ENCODE measurements at places on chromosomes 5 and 9. TPM values are rescaled to one million over a fixed set of nuclear protein-coding genes. Genes with fewer than 3 reads are reported as not detected.
A peak's percentile ranks its signal among the peaks of the same experiment; 100 is the strongest.

DNA sequence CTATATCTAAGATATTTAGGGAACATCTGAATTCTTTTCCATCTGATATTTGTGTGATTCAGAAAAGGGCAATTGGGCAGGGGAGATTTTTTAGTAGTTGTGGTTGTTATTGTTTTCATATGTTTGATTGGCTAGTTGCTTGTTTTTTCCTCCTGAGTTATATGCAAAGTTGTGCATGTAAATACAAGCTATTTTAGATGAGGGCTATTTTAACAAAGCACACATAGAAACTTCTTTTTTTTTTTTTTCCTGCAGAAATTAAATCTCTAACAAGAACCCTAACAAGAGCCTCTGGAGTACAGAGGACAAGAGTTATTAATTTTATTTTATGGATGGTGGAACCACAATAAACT, 559.1 kb downstream of the CETN3 start:
- no peaks in the 10 kb centered on the region for H3K36me3 ChIP-seq
- H3K27me3 ChIP-seq: no peaks in the 10 kb centered on the region
- no peak overlapping the region for H3K27ac ChIP-seq
- no peak for DNase-seq
- H3K4me3 ChIP-seq: no peak overlapping the region

GRCh38 chr5:131329286-131329560, 65.4 kb downstream of the CDC42SE2 start:
- no peaks in the 10 kb centered on the region for H3K27me3 ChIP-seq
- peaks cover 9% of the 10 kb centered on the region for H3K36me3 ChIP-seq
- peak overlapping the region; percentile 71 for H3K27ac ChIP-seq
- no peak overlapping the region for H3K4me3 ChIP-seq
- H3K4me1 ChIP-seq: peaks cover 31% of the 10 kb centered on the region

- no peaks in the 10 kb centered on the region for H3K36me3 ChIP-seq
- H3K27ac ChIP-seq: peak overlapping the region; percentile 94
- DNase-seq: peak; percentile 63
- peak overlapping the region; percentile 71 for H3K4me3 ChIP-seq
- peaks cover 47% of the 10 kb centered on the region for H3K4me1 ChIP-seq
- peaks cover 15% of the 10 kb centered on the region for H3K27me3 ChIP-seq
Measured at GRCh38 chr5:139708877-139709581, 60.9 kb downstream of the CXXC5 start.

The ZNF454 gene
- total RNA-seq: 0.26 TPM

DNA sequence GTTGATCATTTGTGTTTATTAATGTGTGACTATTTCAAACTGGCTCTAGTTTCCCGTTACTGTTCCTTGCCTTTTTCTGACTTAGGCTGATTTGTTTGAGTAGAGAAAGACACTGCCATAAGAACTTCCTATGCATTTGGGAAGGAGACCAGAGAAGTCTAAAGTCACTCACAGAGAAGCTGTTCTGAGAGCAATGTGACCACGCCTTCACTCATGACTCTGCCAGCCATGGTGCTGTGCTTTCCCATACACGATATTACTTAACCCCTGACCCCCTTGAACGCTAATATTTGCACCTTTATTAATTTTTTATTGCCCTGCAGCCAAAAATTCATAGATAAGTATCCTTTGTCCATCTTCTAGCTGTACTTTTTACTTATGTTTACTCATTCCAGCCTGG, 20.9 kb downstream of the SLC28A3 start:
- no peaks in the 10 kb centered on the region for H3K36me3 ChIP-seq
- peaks cover 6% of the 10 kb centered on the region for H3K4me1 ChIP-seq
- no peak overlapping the region for H3K27ac ChIP-seq
- H3K4me3 ChIP-seq: no peak overlapping the region
- H3K27me3 ChIP-seq: no peaks in the 10 kb centered on the region

The HACD4 gene
- 0.75 TPM for total RNA-seq

DNA sequence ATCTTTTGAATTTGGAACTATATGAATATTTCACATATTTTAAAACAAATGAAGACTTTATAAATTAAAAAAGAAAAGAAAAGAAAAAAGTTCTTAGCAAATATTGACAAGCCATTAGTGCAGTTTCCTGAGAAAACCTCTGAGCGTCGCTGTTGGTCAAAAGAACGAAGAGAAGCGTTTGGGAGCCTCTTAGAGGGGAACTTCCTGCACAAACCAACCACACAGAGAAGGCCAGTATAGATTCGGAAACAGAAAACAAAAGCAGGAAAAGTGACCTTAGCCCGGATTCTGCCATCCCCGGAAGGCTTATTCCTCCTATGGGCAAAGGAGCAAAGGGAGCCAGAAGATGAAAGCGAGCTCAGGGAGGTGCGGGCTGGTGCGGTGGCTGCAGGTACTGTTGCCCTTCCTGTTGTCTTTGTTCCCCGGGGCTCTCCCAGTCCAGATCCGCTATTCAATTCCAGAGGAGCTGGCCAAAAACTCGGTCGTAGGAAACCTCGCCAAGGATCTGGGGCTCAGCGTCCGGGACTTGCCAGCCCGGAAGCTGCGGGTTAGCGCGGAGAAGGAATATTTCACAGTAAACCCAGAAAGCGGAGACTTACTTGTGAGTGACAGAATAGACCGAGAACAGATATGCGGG, at the start of gene PCDHGB2:
Gene PCDHGB2, plus strand, starts transcription at position 205 of the 637 bp plus-strand sequence. Its CDS starts 142 bp downstream, at position 347.
- no peak for DNase-seq
- no peaks in the 10 kb centered on the region for H3K4me1 ChIP-seq
- peaks cover 47% of the 10 kb centered on the region for H3K36me3 ChIP-seq
- no peak within 1 kb of the TSS for H3K4me3 ChIP-seq
- no peaks in the 10 kb centered on the region for H3K27me3 ChIP-seq
- H3K27ac ChIP-seq: no peak within 1 kb of the TSS

DNA sequence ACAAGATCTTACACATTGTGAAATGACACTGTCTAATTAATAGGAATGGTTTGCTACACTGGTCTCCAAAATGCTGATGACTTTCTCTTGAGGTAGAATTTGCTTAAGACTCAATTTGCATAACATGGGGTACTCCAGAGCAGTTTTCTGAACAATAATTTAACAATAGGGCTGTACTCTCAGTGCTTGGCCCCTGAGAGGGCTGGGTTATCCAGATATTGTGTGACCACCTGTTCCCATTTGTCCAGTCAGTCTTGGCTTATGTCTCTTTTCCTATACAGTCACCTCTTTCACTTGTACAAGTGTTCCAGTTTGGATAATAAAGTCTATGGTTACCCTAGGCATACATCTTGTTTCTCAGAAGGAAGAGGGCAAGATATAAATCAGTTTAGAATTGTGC, 17.9 kb downstream of the ZSWIM6 start:
- peaks cover 3% of the 10 kb centered on the region for H3K36me3 ChIP-seq
- H3K27ac ChIP-seq: no peak overlapping the region
- H3K27me3 ChIP-seq: no peaks in the 10 kb centered on the region
- H3K4me1 ChIP-seq: peaks cover 74% of the 10 kb centered on the region
- no peak overlapping the region for H3K4me3 ChIP-seq
- no peak for DNase-seq

GRCh38 chr5:151772029-151772845, 483 bp downstream of the G3BP1 start:
- peak; percentile 18 for DNase-seq
- H3K36me3 ChIP-seq: peaks cover 6% of the 10 kb centered on the region

- no peaks in the 10 kb centered on the region for H3K4me1 ChIP-seq
- no peaks in the 10 kb centered on the region for H3K36me3 ChIP-seq
- H3K27me3 ChIP-seq: no peaks in the 10 kb centered on the region
- DNase-seq: no peak
- H3K27ac ChIP-seq: no peak overlapping the region
Measured at GRCh38 chr9:75505654-75506053, 384.8 kb upstream of the PCSK5 start.

The PHF24 gene
- total RNA-seq: 0.63 TPM

- peaks cover 28% of the 10 kb centered on the region for H3K4me1 ChIP-seq
- DNase-seq: no peak
- no peak overlapping the region for H3K27ac ChIP-seq
- H3K36me3 ChIP-seq: no peaks in the 10 kb centered on the region
- no peaks in the 10 kb centered on the region for H3K27me3 ChIP-seq
Measured at GRCh38 chr5:155274484-155274883, 260.9 kb downstream of the KIF4B start.

DNA sequence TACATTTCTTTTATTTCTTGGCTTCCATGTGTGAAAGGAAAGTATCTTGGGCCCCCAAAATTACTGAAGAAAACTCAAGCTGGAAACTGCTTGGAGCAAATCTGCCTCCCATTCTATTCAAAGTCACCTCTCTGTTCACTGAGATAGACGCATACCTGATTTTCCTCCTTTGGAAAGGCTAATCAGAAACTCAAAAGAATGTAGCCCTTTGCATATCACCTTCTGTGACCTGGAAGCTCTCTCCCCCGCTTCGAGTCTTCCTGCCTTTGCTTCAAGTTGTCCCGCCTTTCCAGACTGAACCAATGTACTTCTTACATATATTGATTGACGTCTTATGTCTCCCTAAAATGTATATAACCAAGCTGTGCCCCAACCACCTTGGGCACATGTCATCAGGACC, 5.0 kb upstream of the RXFP3 start:
- H3K4me3 ChIP-seq: no peak overlapping the region
- H3K27ac ChIP-seq: no peak overlapping the region
- H3K4me1 ChIP-seq: peaks cover 15% of the 10 kb centered on the region
- H3K27me3 ChIP-seq: peaks cover 24% of the 10 kb centered on the region
- H3K36me3 ChIP-seq: no peaks in the 10 kb centered on the region
- no peak for DNase-seq

DNA sequence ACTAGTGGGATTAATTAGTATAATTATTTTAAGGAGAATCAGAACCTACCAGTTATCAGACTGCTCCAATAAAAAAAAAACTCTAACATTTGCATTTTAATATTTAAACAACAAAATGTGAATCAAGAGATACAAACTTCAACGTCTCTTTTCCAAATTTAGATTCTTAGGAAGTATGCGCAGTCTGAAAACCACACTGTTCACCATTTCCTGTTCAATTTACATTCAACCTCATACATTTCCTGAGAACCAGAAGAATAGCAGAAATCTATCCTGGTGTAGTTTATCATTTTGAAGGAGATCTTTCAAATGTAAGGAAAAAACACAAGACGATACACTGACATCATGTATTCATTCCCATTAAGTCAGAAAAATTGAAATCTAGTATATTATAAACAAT, 869.2 kb downstream of the EFNA5 start:
- no peak for DNase-seq
- H3K4me1 ChIP-seq: no peaks in the 10 kb centered on the region

The ZNF483 gene
- total RNA-seq: 28.7 TPM

DNA sequence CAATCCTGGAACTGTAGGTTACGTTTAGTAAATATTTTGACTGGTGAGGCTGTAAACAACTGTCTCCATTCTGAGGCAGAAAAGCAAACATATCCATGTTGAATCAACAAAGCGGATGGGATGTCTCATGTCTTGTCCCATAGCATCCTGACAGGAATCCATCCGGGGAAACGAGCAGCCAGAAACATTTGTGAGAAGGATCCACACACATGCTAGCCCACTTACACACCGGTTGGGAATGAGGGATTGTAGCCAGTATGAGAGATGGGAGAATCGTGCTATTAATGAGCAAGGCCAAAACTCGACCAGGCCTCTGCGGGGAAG, 117.5 kb downstream of the FSTL4 start:
- H3K36me3 ChIP-seq: no peaks in the 10 kb centered on the region
- peaks cover 12% of the 10 kb centered on the region for H3K4me1 ChIP-seq
- no peak for DNase-seq
- H3K4me3 ChIP-seq: no peak overlapping the region
- no peak overlapping the region for H3K27ac ChIP-seq

- H3K4me3 ChIP-seq: no peak overlapping the region
- DNase-seq: no peak
- H3K27ac ChIP-seq: no peak overlapping the region
- H3K36me3 ChIP-seq: no peaks in the 10 kb centered on the region
- H3K4me1 ChIP-seq: peaks cover 5% of the 10 kb centered on the region
Measured at GRCh38 chr9:26727471-26727870, 165.1 kb downstream of the CAAP1 start.

DNA sequence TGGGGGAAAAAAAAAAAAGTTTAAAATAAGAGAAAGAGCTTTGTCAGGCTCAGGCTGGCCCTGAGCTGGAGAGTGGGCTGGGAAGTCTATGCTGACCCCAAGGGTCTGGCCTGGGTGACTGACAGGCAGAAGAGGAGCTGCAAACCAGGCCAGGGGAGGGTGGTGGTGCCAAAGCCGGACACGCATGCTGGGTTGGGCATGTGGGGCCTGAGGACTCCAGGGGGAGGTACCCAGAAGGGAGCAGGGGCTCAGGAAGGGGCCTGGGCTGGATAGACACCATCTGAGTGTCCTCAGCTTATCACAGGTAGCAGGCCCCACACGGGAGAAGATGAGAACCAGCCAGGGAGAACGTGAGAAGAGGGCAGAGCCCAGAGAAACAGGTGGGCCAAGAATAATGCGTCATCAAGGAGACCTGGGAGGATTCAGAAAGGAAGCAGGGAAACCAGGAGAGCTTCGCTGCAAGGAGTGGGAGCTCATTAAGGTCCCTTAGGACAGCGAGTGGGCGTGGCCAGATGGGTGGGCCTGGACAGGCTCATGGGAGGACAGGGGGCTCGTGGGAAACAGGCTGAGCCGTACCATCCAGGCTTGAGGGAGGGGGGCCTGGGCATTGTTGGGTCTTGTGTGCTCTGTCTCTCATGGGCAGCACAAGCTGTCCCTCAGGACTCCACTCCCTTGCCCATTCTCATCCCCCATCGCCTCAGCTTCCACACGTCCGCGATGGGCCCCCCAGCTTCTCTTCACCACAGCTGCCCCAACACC, 16.0 kb downstream of the TMOD1 start:
- H3K27ac ChIP-seq: no peak overlapping the region
- H3K36me3 ChIP-seq: no peaks in the 10 kb centered on the region
- no peak overlapping the region for H3K4me3 ChIP-seq
- H3K27me3 ChIP-seq: peaks cover 37% of the 10 kb centered on the region
- DNase-seq: no peak

The TAF1L gene
- total RNA-seq: not detected

GRCh38 chr5:96509316-96509715, 76.3 kb upstream of the PCSK1 start:
- H3K36me3 ChIP-seq: no peaks in the 10 kb centered on the region
- no peak for DNase-seq
- no peaks in the 10 kb centered on the region for H3K27me3 ChIP-seq
- H3K27ac ChIP-seq: no peak overlapping the region
- peaks cover 6% of the 10 kb centered on the region for H3K4me1 ChIP-seq

All from neural crest cell (in vitro differentiated cells).